ENCODE measurements at places on chromosomes 3 and 15.

DNA sequence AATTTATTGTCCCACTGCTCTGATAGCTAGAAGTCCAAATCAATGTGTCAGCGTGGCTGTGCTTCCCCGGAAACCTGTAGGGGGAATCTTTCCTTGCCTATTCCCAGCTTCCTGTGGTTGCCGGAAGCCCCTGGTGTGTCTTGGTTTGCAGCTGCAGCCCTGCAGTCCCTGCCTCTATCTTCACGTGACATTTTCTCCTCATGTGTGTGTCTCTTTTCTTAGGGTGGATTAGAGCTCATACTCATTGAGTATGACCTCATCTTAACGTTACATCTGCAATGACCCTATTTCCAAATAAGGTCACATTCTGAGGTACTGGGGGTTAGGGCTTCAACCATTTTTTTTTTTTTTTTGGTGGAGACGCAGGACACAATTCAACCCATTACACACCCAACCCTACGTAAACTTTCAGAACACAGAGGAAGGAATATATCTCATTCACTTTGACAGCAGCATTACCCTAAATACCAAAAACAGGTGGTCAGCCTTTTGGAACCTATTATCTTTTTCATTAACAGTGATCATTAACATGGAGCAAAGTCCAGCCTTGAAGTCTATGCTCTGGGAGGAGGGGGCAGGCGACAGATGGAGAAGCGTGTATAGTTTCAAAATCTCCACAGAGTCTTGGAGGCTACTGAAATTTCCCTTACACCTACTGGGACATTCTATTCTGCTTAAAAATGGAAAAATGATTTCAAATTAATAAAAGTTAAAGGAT lies 88.6 kb downstream of the RYK start:
- no peak for DNase-seq

- DNase-seq = no peak
Observed at GRCh38 chr3:52446631-52447511, 2.0 kb upstream of the SEMA3G start.

DNA sequence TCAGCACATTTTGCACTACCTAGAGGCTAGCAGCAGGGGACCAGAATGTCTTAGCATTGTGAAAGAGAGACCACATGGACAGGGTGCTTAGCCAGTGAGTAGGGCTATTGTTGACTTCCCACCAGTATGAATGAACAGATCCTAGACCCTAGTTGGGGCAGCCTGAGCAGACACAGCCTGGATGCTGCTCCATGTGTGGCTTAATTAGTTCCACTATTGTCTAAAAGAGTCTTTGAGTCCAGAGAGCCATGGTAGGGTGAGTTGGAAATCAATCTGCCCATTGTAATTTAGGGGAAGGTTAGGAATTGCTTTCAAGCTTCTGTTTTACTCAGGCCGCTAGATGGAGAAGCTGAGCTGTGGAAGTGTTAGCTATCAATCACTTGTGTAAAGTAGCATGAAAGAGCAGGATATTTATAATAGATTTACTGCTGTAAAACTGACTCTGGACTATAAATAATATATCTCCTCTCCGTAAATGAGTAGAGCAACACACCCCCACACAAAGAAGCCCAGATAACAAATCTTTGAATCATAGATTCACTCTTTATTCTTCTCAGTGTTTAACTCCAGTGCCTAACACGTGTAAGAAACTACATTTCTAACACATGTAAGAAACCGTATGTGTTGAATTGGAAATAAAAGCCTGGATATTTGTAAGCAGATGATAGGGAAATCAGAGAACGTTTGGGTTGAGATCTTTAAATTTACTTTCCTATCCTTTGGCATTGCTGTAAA lies 4.1 kb upstream of the GCSAM start:
- DNase-seq = no peak

DNA sequence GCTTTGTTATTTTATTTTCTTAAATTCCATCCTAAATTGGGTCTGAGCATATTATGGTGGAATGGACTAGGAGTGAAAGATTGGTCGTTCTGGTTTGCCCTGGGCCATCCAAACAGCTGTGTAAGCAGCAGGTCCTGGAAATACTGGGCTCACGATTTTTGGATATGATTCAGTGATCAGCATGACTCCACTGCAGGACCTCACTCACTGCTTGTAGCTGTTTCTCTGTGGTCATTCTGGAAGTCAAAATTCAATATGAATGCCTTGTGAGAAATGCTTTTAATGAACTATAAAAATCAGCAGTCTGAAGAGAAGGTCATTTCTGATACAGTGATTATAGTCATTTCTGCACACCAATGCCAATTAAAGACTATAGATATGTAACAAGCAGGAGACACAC lies 185.0 kb downstream of the RBMS3 start:
- DNase-seq = no peak

DNA sequence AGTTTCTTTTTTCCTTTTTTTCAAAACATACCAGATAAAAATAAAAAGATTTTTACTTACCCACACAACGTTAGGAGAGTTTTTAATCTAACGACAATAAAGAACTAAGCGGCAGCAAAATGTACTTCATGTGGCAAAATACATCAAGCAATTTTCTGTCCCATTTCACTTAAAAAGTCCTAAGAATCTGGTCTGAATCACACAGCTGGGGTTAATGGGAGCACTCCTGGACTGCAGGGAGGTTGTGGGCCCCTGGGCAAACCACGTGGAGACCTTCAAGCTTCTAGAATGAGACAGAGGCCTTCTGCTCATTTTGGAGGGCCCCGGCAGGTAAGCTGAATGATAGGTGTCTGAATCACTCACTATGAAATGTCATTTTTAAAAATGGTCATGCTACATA lies 193.8 kb downstream of the RORA start:
- no peak for DNase-seq

GRCh38 chr3:143848704-143849103 lies 436 bp upstream of the SLC9A9 start:
- no peak for DNase-seq

DNA sequence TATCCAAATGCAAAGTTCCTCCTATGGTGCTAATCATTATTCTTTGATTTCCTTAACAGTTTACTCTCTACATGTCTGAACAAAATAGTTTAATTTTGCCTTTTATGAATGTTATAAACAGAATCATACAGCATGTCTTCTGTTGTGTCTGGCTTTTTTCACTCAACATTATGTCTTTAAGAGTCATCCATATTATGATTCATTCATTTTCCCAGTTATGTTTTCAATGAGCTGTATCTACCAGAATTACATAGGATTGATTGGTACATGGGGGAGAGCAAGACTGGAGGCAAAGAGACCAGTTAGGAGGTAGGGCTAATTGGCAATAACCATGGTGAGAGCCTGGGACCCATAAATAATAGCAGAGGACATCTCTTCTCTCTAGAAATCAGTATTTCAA lies 16.6 kb upstream of the RAP2B start:
- no peak for DNase-seq

GRCh38 chr3:100082714-100083113 lies 31.6 kb downstream of the FILIP1L start:
- no peak for DNase-seq

GRCh38 chr15:77546050-77546501 lies 86.6 kb downstream of the LINGO1 start:
- DNase-seq = peak; percentile 45

- peak; percentile 99 for DNase-seq
Observed at GRCh38 chr15:89383365-89384175, 48.9 kb upstream of the POLG start.

GRCh38 chr3:156795890-156796481 lies 30.2 kb upstream of the LEKR1 start:
- no peak for DNase-seq

- DNase-seq = no peak
Observed at GRCh38 chr3:122151480-122151879, 32.0 kb upstream of the CASR start.

DNA sequence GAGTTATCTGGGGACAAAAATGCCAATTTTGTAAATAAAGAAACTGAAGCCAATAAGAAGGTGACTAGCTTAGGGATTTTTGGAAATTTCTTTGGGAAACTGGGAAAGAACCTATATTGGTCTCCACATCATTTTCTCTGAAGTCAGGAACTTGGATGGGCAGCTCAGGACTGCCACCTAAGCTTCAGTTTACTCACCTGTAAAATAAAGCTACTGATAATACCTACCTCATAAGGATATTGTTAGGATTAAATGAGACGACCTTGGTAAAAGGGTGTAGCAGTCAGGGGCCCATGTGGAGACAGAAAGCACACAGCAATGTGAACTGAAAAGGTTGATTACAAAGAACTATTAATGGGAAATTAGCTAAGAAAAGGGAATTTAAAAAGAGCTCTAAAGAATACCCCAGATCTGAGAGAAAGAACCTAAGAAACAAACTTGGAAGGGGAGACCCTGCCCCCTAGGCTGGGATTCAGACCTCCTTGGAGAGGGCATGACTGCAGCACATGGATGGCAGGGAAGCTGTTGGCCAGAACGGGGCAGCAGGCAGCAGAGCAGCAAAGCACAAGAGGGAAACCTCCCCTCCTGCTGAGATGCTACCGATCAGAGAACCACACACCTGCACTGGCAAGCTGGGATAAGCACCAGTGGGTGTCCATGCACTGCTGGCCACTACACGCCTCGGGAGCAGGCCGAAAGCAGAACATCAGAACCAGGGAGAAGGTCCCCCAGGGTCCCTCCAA lies 83.7 kb upstream of the THBS1 start:
- no peak for DNase-seq

- DNase-seq = no peak
Observed at GRCh38 chr3:155712008-155712407, 32.9 kb downstream of the PLCH1 start.

DNA sequence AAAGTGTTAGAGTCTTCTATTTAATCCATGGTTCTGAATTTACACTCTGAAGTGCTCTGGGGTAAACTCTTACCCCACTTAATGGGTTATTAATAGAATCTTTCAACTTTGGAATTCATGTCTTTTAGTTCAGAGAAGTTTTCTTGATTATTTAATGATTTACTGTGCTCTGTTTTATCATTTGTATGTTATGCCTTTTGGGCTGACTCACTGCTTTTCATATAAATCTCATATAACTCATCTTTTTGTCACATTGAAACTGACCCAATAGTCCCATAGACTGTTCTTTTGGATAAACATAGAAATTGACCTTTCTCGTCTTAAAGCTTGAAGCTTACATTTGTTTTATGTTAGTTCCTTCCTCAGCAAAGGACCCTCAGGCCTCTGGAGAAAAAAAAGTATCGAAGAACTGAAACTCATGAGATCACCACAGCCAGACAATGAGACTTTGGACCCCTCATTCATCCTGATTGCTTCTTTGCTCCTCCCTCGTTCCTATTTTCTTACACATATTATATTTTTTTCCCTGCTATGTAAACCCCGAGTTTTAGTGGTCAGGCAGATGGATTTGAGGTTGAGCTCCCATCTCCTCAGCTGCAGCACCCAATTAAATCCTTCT lies 229.1 kb upstream of the CBLB start:
- DNase-seq = no peak

DNA sequence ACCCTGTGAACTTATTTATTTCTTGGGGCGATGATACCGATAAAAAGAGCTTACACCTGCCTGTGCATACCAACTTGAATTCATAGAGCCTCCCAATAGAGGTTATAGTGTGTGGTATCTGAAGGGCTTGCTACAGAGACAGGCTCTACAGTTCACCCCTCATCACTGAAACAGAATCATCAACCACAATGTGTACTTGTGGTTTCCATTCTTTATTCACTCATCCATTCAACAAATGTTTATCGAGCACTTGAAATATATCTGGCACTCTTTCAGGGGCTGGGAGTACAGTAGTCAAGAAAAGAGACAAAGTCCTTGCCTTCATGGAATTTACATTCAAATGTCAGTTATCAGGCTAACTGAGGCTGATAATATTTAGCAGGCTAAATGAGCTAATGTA lies 134.4 kb upstream of the SKOR1 start:
- DNase-seq = no peak

- no peak for DNase-seq
Observed at GRCh38 chr3:141426404-141427034, 58.2 kb downstream of the ZBTB38 start.

DNA sequence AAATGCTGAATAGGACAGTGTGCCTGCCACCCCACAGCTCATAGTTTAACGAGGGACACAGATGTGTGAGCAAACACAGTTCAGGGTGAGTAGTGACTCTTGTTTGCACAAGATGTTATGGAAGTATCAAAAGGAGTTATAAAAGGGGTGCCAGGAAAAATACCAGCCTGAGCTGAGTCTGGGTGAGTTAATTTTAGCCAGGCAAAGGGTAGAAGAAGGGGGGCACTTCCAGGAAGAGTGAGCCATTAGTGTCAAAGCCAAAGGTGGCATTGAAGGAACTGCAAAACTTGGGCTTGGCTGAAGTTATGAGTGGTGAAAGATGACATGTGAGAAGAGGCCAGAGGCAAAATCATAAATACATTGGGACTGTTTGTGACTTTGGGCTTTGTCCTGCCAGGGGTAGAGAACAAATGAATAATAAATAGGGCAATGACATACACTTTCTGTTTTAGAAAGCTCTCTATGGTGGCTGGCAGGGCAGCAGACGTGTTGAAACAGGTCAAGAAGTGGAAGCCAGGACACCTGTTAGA lies 1.9 kb upstream of the SPPL2A start:
- no peak for DNase-seq

GRCh38 chr15:101104141-101104540 lies 147.7 kb downstream of the CHSY1 start:
- no peak for DNase-seq

GRCh38 chr15:50908209-50909009 lies at the start of gene AP4E1:
TSS of gene AP4E1 (plus strand) at chr15:50908683. CDS start at chr15:50908779, 96 bp downstream.
- DNase-seq = peak; percentile 90

- DNase-seq = no peak
Observed at GRCh38 chr3:41986561-41986960, 24.7 kb upstream of the ULK4 start.

DNA sequence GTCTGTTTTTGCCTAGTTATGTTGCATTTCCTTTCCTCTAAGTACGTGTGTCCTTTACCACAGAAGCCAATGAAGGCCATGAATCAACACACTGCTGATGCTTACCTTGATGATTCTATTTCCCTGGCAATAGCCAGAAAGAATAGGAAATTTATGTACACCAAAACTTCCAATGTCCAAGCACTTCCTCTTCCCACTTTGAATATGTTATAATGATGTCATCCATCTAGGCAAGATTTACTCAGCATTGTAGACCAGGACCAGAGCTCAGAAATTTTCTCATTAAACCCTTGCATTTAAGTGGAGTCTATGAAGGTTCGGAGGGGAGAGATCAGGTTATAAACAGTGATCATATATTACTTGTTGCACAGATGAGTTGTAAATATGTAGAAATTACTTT lies 126.0 kb downstream of the THRB start:
- no peak for DNase-seq

DNA sequence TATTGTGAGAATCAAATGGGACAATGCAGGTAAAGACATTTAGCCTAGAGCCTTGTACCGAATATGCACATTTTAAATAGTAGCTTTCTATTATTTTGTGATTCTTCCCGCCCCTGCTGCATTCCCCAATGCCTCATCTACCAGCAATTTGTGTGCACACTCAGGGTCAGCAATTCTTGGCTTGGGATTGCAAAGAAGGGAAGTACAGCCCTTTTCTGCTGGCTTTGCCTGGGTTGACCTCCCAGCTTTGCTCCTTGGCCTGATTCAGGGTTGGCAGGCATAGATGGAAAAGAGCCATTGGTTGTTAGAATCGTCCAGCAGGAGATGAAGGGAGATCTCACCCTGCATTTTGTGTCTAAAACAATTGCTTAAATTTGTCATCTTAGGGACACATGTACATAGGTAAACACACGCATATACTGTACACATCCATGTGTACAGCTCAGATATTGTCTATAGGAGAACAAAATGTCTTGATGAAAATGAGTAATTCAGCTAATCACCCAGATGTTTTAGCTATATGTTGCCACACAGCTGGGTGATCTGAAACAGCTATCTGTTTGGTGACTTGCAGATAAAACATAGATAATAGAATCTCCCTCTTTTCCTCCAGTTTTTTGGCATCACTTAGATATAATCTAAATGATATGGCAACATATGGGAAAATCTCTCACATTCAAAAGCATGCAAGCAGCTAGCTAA lies 340.9 kb upstream of the TBL1XR1 start:
- DNase-seq = no peak
